ENCODE measurements at places on chromosomes 6 and 20. TPM values are rescaled to one million over a fixed set of nuclear protein-coding genes. Genes with fewer than 3 reads are reported as not detected.

PLEKHG1 gene
- total RNA-seq, result 10.5 TPM

- no peak for DNase-seq
These were observed 113.2 kb downstream of the TMEM170B start for GRCh38 chr6:11650711-11651110.

DNA sequence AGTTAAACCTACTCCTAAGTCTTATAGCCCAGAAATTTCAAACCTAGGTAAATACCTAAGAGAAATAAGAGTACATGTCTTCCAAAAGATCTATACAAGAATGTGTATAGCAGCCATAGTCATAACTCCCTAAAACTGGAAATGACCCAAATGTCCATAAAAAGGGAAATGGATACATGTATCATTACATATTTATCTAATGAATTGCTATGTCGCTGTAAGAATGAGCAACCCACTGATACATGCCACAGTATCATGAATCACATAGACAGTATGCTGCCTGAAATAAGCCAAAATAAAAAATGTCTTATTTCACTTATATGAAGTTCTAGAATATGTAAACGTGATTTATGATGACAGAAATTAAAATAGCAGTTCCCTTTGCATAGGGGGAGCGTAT lies 679.5 kb downstream of the MAFB start:
- DNase-seq, result peak; percentile 78

GRCh38 chr20:7294816-7295360 lies 527.4 kb downstream of the BMP2 start:
- peak; percentile 76 for DNase-seq

GRCh38 chr6:12921467-12921866 lies 204.9 kb downstream of the PHACTR1 start:
- no peak for DNase-seq

Data from bronchial epithelial cell (primary cell).